CD4-positive, alpha-beta T cell treated with Interleukin-2 at 100 ng/mL for 4 hours (primary cell): ENCODE measurements at places on chromosomes 2 and 18.

- no peak for DNase-seq
Measured at GRCh38 chr2:73075477-73076373, 4.2 kb upstream of the SFXN5 start.

GRCh38 chr2:45004562-45005191, 4.6 kb downstream of the SIX2 start:
- no peak for DNase-seq

DNA sequence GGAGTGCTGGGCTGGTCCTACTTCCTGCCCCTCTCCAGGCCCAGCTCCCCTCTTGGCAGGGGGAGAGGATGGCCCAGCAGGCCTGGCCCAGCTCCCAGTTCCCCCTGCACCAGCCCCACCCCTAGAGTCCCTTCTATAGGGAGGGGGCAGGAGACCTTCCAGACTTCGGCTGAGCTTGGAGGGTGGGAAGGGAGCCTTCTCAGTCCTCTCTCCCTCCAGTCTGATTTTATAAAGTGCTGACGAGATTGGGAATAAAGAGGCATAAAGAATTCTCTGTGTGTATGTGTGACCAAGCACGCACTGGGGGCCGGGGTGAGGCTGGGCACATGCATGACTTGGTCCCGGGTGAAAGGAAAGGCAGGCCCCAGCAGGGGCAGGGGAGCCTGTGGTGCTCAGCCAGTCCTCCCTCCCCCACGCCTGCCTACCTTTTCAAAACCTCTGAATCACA, 5.1 kb downstream of the CHPF start:
- DNase-seq: no peak

- no peak for DNase-seq
Measured at GRCh38 chr18:58225101-58225500, 181.1 kb downstream of the NEDD4L start.

- DNase-seq: no peak
Measured at GRCh38 chr2:190858817-190859216, 21.8 kb upstream of the GLS start.

GRCh38 chr2:124975648-124976047, 950.6 kb downstream of the CNTNAP5 start:
- DNase-seq: no peak

- no peak for DNase-seq
Measured at GRCh38 chr2:24412812-24413211, 52.5 kb upstream of the ITSN2 start.

DNA sequence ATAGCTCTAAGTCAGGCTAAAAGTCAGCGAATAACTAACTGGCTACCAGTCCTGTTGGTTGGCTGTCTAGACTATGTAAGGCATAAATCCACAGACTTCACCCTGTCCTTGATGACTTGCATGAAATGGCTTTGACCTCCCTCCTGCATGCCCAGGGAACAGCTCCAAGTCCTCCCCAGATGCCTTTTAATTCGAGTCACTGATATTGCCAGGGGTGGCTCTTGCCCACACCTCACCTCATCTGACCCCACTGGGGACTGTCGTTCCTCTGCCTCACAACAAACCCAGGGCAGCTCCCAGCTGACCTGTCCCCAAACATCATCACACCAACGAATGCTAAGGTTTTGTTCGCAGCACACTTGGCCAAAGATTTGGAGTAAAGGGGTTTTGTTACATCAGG, 396.0 kb upstream of the ID2 start:
- DNase-seq: no peak

- DNase-seq: no peak
Measured at GRCh38 chr2:83394134-83394904, 1064.8 kb downstream of the SUCLG1 start.

DNA sequence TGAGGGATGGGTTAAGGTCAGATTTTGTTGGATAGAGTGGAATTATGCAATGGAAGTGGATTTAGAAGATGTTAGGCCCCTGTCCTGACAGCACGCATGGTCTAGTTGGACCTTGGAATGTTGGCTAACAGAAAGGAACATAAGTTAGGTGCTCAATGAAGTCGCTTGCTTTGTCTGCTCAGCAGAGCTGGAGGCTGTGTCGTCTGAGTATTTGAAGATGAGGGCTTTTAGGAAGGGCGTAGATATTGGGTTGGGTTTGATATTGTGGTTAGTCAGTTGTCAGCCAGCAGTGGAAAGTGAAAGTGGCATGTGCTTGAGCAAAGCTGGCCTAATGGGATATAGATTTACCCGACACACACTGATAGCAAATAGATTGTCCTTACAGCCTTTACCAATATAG, 239.3 kb downstream of the PRKCE start:
- DNase-seq: peak; percentile 23

- no peak for DNase-seq
Measured at GRCh38 chr2:42046819-42047487, 868 bp upstream of the PKDCC start.

DNA sequence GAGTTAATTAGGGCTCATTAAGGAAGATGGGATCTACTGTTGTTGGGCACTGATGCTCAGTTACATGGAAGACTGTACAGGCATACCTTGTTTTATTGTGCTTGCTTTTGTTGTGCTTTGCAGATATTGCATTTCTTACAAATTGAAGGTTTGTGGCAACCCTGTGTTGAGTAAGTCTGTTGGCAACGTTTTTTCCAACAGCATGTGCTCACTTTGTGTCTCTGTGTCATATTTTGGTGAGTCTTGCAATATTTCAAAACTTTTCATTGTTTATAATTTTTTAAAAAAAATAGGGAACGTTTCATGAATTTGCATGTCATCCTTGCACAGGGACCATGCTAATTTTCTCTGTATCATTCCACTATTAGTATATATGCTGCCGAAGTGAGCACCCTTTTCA, 15.6 kb downstream of the PHLPP1 start:
- no peak for DNase-seq

DNA sequence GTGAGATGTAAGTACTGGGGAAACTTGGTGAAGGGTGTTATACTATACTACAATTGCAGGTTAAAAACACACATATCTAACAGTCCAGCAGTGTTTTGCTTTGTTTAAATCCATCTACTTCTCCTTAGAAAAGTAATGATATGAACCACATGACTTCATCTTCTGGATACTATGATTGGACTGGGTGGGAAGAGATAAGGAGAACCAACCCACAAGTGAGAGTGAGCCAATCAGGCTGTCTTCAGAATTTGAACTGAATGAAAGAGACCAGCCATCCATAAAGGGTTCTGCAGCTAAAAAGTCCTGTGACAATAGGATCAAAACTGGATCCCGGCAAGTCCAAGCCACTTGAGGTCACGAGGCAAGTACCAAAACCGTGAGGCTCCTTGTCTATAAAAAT, 46.6 kb downstream of the KANSL3 start:
- DNase-seq: no peak

- no peak for DNase-seq
Measured at GRCh38 chr2:223019390-223019930, 32.5 kb upstream of the KCNE4 start.

DNA sequence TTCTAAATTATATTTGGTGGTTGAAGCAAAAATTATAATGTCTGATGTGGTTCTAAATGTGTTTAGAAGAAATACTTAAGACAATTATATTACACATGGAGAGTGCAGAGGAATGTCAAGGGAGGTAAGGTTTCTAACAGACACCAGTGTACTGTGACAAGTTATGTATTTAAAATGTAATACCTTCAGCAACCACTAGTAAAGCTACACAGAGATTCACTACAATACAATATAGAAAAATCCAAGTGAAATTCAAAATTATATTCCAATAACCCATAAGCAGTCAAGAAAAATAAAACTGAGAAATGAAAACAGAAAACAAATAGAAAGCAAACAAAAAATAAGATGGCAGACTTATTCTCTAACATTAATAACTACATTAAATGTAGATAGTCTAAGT, 249.5 kb upstream of the KLHL14 start:
- DNase-seq: no peak
